Frontal cortex (tissue), 4 donors: ENCODE measurements at places on chromosomes 1 and 21.

DNA sequence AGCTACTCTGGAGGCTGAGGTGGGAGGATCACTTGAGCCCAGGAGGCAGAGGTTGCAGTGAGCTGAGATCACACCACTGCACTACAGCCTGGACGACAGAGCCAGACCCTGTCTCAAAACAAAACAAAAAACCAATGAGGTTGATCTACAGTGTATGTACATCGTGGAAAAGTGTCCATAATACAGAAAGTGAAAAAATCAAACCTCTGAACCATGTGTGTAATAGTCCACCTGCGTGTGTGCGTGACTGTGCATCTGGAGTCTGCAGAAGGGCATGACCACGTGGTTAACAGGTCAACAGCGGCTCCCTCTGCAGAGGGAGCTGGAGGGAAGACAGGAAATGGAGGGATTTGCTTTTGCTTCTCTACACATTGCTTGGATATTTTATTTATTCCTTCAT lies 32.4 kb upstream of the ENO1 start:
- DNase-seq: no peak

GRCh38 chr1:206905295-206906164 lies 8.3 kb downstream of the IL24 start:
- no peak for DNase-seq

DNA sequence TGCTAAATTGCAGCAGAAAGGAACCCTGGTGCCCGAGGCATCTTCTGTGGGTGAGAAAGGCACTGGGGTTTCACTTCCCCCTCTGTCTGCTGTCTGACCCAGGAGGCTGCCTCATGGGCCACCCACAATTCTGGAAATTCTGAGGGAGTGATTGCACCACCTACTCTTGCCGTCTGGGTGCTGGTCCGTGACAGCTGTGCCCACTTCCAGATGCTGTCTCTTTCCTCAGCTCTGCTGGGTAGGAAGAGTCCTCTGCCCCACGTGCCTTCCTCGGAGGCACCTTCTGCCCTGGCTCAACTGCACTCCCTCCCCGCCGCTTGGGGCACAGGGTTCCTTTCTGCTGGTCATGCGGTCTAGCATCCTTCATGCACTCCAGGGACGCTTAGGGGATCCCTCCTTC lies 96.3 kb downstream of the ARHGEF10L start:
- no peak for DNase-seq

DNA sequence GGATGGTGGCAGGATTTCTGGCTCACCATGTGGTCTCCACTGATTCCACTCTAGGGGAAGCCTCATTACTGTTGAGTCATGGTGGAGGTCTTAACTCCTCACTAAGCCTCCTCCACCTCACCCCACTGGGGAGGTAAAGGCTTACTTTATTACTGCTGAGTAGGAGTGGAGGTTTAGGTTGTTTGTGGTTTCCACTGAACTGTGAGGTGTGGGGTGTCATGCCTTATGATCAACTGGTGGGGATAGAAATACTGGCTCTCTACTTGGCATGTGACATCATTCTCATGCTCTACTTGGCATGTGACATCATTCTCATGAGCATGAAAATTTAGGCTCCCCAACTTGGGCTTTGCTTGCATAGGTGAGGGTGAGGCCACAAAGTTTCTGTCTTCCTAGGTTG lies 35.6 kb downstream of the COL6A1 start:
- no peak for DNase-seq

DNA sequence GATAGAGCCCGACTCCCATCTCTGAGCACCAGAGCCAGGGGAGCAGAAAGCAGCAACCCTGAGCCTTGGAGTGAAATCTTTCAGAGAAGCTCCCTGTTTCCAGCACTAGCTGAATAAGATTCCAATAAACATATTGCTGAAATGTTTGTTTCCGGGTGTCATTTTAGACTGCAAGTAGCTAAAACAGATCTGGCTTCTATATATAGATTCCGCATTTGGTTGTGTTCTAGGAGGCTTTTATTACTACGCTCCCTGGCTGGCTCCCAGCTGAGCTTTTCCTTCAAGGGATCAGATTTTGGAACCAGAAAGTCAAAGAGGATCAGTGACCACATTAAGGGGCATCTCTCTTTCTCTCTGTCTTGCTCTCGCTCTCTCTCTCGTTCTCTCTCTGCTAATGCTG lies 88.2 kb downstream of the PAPPA2 start:
- DNase-seq: no peak

- DNase-seq: no peak
These were observed 327.8 kb upstream of the FMN2 start for GRCh38 chr1:239763850-239764249.

GRCh38 chr21:18191139-18191538 lies 53.5 kb upstream of the CHODL start:
- no peak for DNase-seq

DNA sequence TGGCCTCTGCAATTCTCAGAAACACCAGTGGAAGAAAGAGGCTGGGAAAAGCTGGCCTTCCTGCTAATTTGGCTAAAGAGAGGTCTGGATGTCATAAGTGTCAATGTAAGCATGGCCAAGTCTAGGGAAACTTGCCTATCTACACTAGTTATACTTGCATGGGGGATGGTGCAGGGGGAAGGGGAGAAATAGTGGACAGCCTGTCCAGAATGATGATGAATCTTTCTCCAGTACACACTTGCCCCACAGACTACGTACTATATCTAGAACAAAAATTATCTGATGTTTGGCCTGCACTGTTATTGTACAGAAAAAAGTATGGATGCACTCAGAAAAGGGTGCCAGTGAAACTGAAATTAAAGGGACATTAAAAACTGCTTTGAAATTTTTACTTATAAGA lies 114.5 kb downstream of the SLC25A24 start:
- DNase-seq: no peak

DNA sequence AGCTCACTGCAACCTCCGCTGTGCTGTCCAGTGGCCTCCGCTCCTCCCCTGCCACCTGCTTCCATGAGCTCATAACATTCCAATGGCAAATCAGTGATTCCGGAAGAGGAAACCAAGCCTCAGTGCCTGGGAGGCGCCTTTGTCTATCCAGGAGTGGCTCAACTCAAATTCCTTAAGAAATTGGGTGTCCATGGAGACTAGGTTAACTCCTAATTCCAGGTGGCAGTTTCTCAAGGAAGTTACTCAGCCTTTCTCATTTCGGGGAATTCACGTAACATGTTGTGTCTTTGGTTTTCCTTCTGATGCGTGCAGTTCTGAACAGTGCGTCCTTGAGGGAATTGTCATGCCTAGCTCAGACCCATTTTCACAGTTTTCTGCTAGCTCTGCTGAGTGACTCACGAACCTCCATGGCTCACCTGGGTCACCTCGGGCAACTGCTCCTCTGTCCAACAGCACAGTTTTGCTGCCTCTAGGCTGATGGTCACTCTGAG lies 89.9 kb upstream of the DSCAM start:
- DNase-seq: no peak

GRCh38 chr1:87478231-87478630 lies 149.6 kb downstream of the LMO4 start:
- no peak for DNase-seq

DNA sequence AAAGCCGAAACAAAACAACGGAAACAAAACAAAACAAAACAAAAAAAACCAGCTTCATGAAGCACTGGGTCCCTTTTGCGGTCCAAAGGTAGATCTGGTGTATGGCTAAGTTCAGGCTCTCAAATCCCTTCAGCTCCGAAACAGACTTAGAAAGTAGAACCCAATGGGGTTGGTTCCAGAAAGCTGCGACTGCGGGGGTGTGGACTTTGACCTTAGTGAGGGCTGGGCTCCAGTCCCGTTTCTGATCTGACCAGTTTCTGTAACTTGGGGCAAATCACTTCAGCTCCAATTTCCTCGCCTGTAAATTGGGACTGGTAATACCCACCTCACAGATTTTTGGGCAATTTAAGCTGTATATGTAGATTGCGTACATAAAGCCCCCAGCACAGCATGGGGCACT lies 105.2 kb downstream of the ZSCAN20 start:
- DNase-seq: no peak

DNA sequence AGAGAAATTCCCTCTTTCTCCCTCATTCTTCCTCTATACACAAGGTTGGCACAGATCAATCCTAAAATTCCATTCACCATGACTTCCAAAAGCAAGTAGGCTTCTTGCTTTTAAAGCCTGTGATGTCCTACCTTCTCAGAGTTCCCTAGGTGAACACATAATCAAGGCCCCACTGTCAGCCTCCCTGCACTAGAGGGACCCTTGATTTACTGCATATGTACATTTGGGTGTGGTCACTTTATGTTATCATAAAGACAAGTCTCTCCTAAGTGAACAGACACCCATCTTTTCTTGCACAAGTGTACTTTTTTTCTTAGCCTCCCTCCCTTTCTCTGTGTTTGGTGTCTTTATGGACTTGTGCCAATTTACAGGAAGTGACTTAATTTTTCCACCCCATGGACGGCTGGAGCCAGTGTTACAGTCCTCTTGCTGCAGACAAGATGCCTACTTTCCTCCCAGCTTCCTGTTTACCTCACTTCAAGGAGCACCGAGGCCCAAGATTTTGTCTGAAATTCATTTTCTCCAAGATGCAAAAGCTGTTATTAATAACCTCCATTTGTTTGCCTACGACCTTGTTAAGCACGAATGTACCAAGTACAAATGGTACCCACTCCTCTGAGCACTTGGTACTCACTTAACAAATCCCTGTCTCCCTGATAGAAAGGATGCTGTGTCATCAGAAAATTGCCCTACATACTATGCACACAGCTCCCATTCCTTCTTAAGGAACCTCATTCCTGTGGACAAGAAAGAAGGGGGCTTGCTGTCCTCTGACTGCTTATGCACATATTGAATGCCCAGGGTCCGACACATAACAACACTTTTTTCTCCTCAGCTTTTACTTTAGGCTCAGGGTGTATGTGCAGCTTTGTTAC lies 82.8 kb upstream of the SLC44A3 start:
- DNase-seq: no peak

DNA sequence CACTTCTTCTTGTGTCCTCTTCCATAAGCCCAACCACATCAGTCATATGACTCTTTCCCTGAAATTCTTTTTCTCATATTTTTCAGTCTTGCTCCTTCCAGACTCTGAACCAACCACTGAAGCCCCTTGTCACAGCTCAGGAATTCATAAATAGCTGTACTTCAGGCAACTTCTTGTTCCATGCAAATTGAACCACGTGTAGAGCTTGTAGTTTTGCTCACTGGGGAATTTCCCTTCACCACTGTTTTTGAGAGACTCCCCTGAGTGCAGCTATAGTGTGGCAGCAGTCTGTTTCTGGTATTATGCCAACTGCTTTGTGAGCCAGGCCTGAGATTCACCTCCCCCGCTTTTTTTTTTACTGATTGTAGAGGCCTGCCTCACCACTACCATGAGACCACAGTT lies 150.3 kb upstream of the SPAG17 start:
- DNase-seq: no peak

DNA sequence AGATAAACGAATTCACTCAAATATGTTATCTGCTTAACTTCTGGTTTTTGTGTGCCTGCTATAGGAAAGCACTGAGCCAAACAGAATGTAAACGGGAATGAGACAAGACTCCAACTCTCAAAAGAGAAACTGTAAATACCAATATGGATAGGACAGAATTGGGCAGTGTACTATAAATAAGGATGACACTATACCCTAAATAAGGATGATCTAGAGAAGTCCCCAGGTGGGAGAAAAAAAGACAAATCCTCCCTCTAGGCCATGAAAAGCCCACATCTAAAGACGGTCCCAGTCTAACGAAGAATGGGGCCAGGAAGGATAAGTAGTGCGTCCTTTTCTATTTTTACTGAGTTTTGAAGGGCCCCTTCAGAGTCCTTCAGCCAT lies 1.5 kb upstream of the GABPB2 start:
- DNase-seq: no peak

- DNase-seq: no peak
These were observed 92.7 kb upstream of the ATP1B1 start for GRCh38 chr1:169013821-169014220.

DNA sequence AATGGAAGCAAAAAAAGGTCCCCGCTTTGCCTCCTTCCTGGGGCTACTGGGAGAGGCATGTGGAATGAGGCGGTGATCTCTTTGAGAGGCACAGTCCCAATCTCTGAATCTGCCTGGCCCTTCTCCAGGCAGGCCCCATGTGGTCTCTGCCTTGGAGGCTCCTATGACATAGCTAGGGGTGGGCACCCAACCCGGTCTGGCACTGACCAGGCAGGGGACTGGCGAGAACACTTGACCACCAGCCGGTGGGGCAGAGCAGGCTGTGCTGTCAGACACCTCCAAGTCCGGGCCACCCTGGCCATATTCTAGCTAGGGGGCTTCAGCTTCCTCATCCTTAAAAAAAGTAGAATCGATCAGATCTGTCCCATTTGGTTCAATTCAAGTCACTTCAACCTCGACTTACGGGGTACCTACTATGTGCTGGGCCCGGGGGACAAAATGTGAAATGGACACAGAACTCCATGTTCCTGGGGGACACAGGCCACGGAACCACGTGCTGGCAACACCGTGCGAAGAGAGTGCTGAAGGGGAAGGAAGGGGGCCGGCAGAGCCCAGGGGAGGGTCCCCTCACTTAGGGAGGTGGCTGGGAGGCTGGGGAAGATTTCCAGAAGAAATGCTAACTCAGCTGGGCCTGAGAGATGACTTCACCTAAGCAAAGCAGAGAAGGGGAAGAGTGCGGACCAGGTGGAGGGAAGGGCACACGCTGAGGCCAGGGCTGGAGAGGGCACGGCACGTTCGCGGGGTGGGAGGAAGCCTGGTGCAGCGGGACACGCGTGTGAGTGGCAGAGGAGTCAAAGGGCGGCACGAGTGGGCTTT lies 33.3 kb downstream of the HSPG2 start:
- no peak for DNase-seq

- DNase-seq: no peak
These were observed 23.6 kb downstream of the XCL2 start for GRCh38 chr1:168520052-168520751.

DNA sequence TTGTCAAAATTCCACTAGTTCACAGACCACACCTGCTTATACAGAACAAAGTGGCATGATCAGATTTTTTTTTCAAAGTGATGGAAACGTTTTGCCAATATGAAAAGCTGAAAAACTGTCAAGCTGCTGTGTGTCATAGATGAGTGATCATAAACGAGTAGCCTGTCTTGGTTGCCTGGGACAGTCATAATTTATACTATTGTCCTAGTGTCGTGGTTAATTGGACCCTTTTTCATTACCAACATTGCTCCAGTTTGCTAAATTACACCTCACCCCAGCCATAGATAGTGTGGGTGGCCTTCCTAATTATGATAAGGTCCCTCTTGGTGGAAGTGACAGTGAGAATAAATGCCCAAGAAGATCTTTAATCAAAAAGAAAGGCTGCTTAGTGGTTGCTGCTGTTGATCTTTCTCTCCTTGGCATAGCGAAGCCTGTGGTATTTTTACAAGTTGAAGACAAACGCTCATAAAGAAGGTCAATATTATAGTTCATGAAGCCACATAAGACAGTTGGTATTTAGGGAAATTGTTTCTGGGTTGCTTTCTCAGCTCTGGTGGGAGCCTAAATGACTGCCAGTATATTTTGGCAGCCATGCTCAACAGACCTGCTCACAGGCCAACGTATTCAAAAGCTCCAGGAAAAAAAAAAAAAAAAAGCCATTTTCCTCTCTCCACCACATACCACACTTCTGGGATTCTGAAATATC lies 478.1 kb downstream of the PLA2G4A start:
- DNase-seq: no peak

DNA sequence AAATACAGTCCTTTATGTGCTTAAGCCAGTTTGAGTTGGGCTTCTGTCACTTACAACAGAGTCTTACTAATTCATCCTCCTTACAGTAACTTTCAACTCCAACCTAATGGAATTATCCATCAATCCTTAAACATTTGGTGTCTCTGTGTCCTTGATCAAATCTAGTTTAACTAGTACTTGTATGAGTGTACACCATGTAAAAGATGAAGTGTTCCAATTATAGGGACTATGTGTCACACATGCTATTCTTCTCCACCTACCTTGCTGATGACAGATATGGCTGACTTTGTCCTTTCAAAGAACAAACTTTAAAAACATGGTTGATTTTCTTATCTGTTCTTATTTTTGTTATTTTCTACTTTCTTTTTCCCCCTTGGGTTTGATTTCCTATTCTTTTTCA lies 60.4 kb upstream of the NBPF3 start:
- DNase-seq: no peak
